ENCODE measurements at places on chromosomes 1 and 21.
A peak's percentile ranks its signal among the peaks of the same experiment; 100 is the strongest.

- no peak for DNase-seq
Observed at GRCh38 chr1:12142141-12142823, 24.5 kb upstream of the TNFRSF1B start.

- no peak for DNase-seq
Observed at GRCh38 chr1:165734906-165735305, 33.8 kb downstream of the TMCO1 start.

DNA sequence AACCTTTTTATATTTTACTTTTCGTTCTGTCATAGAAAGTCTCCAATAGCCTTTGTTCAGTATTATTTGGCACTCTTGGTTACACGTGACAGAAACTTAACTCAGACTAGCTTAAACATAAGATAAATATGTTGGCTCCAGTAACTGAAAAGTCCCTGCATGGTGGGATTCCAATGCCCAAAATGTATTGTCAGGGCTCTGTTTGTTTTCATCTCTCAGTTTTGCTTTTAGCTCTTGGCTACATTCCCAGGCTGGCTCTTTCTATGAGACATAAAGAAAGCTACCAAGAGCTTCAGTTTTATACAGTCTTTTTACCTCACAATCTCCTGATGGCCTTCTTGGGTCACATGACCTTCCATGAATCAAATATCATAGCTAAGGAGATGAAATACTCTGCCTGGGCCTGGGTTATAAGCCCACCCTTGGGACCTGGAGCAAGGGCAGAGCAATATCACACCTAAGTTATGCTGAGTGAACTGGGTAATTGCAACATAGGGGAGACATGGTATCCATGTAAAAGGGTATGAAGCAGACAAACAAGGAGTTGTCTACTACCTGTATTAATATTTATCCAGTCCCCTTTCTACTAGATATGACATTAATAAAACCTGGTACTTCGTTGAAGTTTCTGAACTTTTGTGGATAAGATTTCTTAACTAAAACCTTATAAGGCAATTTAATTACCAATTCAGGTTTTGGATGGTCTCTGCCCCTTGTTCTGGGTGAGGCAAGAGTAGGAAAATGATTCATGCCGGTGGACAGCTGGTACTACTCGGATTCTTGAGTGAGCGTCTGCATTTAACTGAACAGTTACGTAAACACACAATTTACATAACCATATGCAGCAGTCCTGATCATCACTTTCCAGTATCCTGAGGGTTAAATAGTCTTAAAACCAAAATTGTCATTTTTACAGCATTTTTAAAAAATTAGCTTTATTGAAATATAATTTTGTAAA lies 442.3 kb downstream of the GPATCH2 start:
- no peak for DNase-seq

DNA sequence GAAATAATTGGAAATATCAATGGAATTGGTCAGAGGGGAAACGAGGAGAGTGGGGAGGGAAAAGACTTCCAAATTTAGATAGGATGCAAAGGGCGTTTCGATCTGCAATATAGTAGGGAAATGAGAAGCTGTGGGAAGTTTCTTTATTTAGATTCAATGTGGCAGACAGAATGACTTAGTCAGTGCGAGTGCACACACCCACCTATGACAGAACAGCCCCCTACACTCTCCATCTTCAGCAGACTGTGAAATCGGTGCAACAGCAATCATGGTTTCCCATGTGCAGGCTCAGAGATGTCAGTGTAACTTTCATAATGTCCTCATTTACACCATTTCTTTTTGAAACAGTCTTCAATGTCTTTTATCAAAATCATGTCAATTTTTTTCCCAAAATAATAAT lies 46.0 kb downstream of the DIP2A start:
- DNase-seq: no peak

DNA sequence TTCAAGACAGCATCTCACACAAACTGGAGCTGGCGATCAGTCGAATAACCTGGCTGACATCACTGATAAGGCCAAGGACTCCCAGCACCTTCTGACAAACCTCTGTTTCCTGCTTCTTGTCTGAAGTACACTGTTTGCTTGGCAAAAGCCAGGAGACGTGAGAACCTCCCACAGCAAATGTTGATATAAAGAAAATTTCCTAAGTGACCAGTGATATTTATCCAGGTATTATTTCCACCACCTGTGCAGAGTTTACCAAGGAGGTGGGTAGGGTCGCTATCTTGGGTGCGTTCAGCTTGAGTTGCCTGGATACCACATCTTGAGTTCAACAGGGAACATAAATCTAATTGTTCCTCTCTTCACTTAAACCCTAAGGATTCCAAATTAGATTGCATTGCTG lies 72.9 kb downstream of the SETD4 start:
- DNase-seq: no peak

GRCh38 chr1:31216016-31216415 lies 23.7 kb downstream of the NKAIN1 start:
- DNase-seq: no peak

DNA sequence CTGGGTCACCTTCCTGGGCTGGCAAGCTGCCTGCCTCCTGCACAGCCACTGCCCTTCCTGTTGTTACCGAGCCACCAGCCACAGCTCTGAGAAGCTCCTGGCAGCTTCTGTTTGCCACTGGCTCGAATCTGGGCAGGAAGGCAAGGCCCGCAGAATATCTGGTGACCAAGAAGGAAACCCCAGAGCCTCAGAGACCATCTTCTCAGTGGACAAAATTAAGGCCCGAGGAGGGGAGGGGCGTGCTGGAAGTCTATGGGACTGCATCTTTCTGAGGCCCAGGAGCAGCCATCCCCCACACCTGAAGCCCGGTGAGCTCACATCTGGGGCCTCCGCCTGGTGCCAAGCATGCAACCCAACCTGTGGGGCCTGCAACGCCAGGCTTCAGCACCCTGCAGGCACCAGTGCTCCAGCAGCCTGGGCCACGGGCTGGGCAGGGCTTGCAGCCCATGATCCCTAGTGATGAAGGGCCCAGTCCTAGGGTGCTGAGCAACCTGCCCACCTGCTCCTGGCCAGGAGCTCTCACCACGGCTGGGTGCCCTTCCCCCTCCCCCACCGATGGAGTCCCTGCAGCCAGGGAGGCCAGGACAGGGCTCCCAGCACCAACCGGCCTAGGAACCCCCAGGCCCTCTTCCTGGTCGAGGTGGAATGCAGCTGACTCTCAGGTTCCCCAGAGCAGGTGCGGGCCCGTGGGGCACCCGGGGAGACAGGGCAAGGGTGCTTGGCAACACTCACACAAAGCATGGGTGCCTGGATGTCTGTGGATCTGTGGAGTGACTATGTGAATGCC lies 879 bp downstream of the CPTP start:
- DNase-seq: no peak

GRCh38 chr1:931380-932172 lies 7.9 kb downstream of the SAMD11 start:
- DNase-seq: no peak

DNA sequence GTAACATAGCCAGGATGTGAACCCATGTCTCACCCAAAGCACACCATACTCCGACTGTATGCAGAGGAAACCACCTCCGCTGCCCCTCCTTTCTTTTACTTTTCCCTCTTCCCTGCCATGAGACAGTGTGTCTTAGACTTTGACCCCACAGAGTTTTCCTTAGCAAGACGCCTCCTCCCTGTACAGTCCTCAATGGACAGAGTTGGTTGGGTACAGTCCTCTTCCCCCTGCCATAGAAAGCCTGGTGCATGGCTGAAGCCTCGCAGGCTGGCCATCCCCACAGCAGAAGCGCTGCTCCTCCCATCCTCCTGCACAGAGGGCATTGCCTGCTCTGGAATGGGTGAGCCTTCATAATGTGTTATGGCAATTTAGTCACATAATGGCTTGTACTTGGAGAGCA lies 127.9 kb downstream of the PLPP3 start:
- no peak for DNase-seq

DNA sequence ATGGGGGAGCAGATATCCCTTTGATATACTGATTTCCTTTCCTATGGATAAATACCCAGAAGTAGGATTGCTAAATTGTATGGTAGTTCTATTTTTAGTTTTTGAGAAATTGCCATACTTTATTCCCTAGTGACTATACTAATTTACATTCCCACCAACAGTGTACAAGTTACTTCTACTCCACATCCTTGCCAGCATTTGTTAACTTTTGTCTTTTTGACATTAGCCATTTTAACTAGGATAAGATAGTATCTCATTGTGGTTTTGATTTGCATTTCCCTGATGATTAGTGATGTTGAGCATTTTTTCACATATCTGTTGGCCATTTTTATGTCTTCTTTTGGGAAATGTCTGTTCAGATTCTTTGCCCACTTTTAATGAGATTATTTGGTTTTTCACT lies 620.6 kb upstream of the CAMK1G start:
- DNase-seq: no peak

- DNase-seq: peak; percentile 94
Observed at GRCh38 chr1:109630898-109631512, 11.4 kb downstream of the AMPD2 start.

DNA sequence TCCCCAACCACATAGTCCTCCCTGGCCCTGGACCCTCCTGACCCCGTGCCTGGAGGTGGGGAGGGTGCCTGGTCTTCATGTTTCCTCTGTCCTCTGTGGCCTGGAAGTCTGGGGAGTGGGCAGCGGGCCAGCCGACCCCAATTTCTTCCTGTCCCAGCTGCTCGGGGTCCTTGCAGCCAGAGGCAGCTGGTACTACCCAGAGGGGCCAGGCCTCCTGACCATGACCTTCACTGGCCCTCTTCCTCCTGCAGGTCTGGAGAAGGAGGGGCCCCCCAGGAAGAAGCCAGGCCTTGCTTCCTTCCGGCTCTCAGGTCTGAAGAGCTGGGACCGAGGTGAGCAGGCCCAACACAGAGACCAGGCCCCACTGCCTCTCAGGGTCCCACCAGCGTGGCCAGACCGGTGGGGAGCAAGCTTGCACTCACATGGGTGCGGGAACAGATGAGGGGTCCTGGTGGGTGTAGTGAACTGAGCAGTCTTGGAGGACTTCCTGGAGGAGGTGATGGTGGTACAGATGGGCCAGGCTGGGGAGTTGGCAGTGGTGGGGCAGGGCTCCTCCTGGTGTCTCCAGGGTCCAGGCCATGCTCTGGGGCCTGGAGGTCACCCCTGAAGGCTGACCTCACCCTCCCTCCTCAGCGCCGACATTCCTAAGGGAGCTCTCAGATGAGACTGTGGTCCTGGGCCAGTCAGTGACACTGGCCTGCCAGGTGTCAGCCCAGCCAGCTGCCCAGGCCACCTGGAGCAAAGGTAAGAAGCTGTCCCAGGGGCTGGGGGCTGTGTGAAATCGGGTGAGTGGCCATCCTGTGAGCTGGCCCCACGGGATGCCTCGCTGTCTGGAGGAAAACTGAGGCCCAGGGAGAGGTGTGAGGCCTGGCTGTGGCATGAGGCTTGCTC lies 32.7 kb downstream of the TRIM11 start:
- DNase-seq: no peak

- no peak for DNase-seq
Observed at GRCh38 chr1:81695741-81696140, 105.0 kb upstream of the ADGRL2 start.

GRCh38 chr1:207031632-207032264 lies 808 bp downstream of the C1orf116 start:
- no peak for DNase-seq

- DNase-seq: no peak
Observed at GRCh38 chr21:41765973-41766882, 624 bp downstream of the RIPK4 start.

GRCh38 chr1:75841421-75841820 lies 44.7 kb downstream of the MSH4 start:
- no peak for DNase-seq

- no peak for DNase-seq
Observed at GRCh38 chr1:231232870-231233734, 7.9 kb upstream of the GNPAT start.

DNA sequence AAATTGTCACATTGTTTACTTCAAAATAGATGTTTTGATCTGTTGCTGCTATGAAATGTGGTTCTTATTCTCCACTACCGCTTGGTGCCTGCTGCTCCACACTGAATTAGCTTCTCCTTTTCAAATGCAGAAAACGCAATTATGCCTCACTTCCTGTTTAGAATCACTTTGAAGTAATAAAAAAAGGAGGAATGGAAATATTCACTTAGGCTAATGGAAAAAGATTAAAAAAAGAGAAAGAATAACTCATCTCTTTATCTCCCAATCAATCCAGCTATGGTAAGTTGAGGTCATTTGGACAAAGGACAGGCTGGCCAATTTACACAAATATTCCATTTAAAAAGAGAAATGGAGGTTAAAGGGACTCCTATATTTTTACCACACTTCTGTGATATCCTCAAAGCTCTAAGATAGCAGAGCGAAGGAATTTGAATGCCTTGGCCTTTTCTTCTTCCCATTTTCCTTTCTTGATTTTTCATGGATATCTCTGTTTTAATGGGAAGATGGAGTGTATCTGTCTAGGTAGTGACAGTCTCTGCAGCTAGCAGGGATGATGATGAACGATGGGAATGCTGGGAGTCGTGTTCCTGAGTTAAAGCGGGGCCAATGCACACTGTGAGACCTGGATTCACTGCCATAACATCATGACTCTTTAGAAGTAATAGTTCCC lies 35.7 kb downstream of the RGS5 start:
- no peak for DNase-seq

DNA sequence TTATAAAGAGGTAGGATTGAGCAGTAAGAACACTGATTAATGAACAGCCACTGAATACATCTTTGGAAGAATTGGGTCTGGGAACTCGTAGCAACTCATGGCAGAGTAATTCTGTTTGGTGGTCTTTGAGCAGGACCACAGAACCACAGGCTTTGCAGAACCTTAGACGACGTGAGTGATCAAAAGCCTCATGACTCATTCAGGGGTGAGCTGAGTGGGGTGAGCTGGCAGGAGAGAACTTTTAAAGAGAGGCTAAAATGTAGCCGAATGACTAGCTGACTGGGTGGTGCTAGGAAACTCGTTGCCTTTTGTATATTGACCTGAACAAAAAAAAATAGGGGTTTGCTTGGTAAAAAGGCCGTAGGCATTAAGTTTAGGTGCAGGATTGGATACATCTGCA lies 313.8 kb downstream of the TGFB2 start:
- no peak for DNase-seq

GRCh38 chr1:54813485-54814125 lies 12.5 kb upstream of the TTC22 start:
- peak; percentile 52 for DNase-seq

DNA sequence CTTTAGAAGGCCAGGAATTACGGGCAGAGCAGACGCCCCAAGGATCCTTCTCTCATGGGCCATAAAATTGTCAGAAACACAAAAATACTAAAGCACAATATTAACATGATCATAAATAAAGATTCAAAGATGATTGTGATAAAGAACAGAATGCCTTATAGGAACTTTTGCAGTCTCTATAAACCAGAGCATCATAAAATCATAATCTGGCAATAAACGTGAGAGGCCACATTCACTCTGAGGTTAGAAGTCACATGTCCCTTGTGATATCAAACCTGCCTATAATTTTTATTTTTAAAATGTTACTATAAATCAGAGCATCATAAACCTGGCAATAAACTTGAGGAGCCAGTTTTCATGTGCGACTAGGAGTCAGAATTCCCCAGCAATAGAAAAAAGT lies 100.5 kb downstream of the ZBTB18 start:
- DNase-seq: no peak

GRCh38 chr1:59481881-59482505 lies 185.1 kb downstream of the FGGY start:
- no peak for DNase-seq
